ENCODE measurements at places on chromosomes 11 and 22. TPM values are rescaled to one million over a fixed set of nuclear protein-coding genes. Genes with fewer than 3 reads are reported as not detected.

- H3K27ac ChIP-seq = no peak overlapping the region
- no peaks in the 10 kb centered on the region for H3K27me3 ChIP-seq
- DNase-seq = no peak
Observed at GRCh38 chr22:38135133-38135706, 24.7 kb upstream of the BAIAP2L2 start.

TTC28 gene
- 39.6 TPM for total RNA-seq

- H3K4me1 ChIP-seq = peaks cover 4% of the 10 kb centered on the region
- no peak overlapping the region for H3K27ac ChIP-seq
- no peak overlapping the region for H3K4me3 ChIP-seq
- no peak for DNase-seq
Observed at GRCh38 chr11:46554213-46555147, 39.3 kb downstream of the AMBRA1 start.

CABP7 gene
- total RNA-seq = 8.2 TPM

RPUSD4 gene
- 22.5 TPM for total RNA-seq

MRGPRX1 gene
- not detected for total RNA-seq

TPBGL gene
- 0.20 TPM for total RNA-seq

DNA sequence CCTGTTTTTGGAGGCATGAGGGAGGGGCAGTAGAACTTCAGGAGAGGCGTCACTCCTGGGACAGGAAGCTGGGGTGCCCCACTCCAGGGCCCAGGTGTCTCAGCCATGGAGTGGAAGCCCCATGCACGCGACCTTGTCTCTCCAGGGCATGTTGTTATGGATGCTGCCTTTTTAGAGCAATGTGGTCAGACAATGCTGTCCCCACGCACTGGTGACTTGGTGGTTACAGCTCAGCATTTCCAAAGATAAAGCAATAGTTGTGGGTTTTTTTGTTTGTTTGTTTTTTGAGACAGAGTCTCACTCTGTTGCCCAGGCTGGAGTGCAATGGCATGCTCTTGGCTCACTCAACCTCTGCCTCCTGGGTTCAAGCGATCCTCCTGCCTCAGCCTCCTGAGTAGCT lies 22.3 kb downstream of the EIF4G2 start:
- no peaks in the 10 kb centered on the region for H3K27me3 ChIP-seq
- peaks cover 6% of the 10 kb centered on the region for H3K4me1 ChIP-seq
- H3K27ac ChIP-seq = no peak overlapping the region
- peaks cover 2% of the 10 kb centered on the region for H3K36me3 ChIP-seq
- no peak overlapping the region for H3K4me3 ChIP-seq

GRCh38 chr22:24181088-24181995 lies at the start of gene SUSD2:
TSS of gene SUSD2 (plus strand) at chr22:24181487. CDS start at chr22:24181520, 33 bp downstream.
- H3K27me3 ChIP-seq = no peaks in the 10 kb centered on the region
- H3K4me3 ChIP-seq = no peak within 1 kb of the TSS
- peaks cover 17% of the 10 kb centered on the region for H3K4me1 ChIP-seq
- peaks cover 73% of the 10 kb centered on the region for H3K36me3 ChIP-seq
- no peak within 1 kb of the TSS for H3K27ac ChIP-seq
- DNase-seq = no peak

- no peak overlapping the region for H3K4me3 ChIP-seq
- H3K27ac ChIP-seq = no peak overlapping the region
- H3K27me3 ChIP-seq = peaks cover 3% of the 10 kb centered on the region
- H3K4me1 ChIP-seq = peaks cover 46% of the 10 kb centered on the region
- no peaks in the 10 kb centered on the region for H3K36me3 ChIP-seq
- DNase-seq = no peak
Observed at GRCh38 chr11:2207773-2208621, 36.4 kb upstream of the TH start.

CREB3L1 gene
- 12.2 TPM for total RNA-seq

DNA sequence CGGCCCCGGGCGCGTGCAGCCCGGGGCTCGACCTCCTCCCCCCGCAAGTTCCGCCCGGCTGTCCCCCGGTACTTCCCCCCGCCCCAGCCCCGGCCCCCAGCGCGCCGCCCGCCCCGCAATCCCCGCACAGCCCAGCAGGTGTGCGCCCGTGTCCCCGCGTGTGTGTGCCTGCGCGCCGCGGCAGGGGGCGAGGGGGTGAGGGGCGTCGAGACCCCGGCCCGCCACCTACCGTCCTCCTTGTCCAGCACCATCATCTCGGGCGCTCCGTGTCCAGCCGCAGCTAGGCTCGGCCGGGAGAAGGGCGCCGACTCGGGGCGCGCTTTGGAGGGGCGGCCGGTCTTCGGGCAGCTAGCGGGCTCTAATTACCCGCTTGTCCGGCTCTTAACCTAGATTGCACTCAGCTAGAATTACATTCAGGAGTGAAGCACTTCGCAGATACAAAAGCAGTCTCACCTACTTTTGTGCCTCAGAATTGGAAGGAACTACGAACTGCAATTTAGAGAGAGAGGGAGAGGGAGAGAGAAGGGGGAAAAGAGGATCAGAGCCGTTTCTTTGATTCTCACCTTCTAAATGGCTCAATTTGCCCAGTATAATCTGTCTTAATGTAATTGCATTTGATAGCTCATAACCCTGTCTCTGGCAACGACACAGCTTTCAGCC lies 439 bp downstream of the LMO1 start:
- no peak overlapping the region for H3K27ac ChIP-seq
- peaks cover 39% of the 10 kb centered on the region for H3K4me1 ChIP-seq
- peaks cover 52% of the 10 kb centered on the region for H3K27me3 ChIP-seq
- no peaks in the 10 kb centered on the region for H3K36me3 ChIP-seq

- H3K27me3 ChIP-seq = no peaks in the 10 kb centered on the region
- no peaks in the 10 kb centered on the region for H3K36me3 ChIP-seq
Observed at GRCh38 chr22:17633217-17633997, 4.9 kb upstream of the ATP6V1E1 start.

DNA sequence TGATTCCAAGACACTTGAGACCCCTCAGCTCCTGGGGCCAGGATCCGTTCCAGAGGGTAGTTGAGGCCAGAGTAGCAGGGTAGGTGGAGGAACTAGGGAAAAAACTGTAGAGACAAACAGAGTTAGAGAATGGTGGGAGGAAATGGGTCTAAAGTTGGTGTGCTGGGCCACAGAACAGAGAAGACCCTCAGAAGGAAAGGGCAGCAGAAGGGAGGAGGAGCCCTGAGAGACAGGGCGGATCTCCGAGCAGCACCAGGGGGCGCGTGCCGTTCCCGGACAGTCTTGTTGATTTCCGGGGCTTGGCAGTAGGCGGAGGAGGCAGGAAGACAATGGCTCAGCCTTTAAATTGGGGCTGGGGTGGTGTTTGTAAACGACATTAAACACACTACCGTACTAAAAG lies 2.4 kb upstream of the CECR2 start:
- H3K27me3 ChIP-seq = no peaks in the 10 kb centered on the region
- DNase-seq = peak; percentile 69
- H3K4me3 ChIP-seq = no peak overlapping the region
- peaks cover 13% of the 10 kb centered on the region for H3K4me1 ChIP-seq

DNA sequence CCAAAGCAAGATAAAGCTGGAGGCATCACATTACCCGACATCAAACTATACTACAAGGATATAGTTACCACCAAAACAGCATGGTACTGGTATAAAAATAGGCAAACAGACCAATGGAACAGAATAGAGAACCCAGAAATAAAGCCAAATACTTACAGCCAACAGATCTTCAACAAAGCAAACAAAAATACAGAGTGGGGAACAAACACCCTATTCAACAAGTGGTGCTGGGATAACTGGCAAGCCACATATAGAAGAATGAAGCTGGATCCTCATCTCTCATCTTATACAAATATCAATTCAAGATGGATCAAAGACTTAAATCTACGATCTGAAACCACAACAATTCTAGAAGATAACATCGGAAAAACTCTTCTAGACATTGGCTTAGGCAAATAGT lies 50.0 kb upstream of the CLTCL1 start:
- H3K36me3 ChIP-seq = peaks cover 29% of the 10 kb centered on the region
- no peak overlapping the region for H3K4me3 ChIP-seq
- no peaks in the 10 kb centered on the region for H3K27me3 ChIP-seq
- no peak for DNase-seq

- DNase-seq = no peak
- H3K4me1 ChIP-seq = peaks cover 17% of the 10 kb centered on the region
- no peaks in the 10 kb centered on the region for H3K27me3 ChIP-seq
- H3K27ac ChIP-seq = no peak overlapping the region
- no peak overlapping the region for H3K4me3 ChIP-seq
Observed at GRCh38 chr11:68976095-68976494, 4.7 kb downstream of the MRGPRD start.

DNA sequence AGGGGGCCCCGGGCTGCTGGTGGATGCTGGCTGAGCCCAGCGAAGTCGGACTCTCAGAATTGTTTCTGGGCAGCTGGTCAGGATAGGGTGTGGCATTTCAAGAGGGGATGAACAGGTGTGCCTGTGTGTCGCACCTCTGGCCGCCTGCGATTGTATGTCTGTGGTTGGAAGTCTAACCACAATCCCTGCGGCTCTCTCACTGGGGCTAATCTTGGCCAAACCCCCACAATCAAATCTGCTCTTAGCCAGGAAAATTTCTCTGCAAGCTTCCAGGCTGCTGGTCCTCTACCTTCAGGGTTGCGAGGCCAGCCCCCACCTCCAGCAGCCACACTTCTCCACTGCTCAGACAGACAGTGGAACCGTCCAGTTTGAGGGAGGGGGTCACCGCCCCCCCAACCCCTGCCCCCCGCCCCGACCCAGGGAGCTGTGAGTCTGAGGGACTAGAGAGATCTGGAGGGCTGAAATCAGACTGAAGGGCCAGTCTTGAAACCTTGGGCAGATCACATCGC lies 953 bp downstream of the ATG16L2 start:
- peaks cover 36% of the 10 kb centered on the region for H3K4me1 ChIP-seq
- no peaks in the 10 kb centered on the region for H3K27me3 ChIP-seq
- H3K36me3 ChIP-seq = peaks cover 10% of the 10 kb centered on the region
- peak overlapping the region; percentile 94 for H3K4me3 ChIP-seq
- H3K27ac ChIP-seq = peak overlapping the region; percentile 87

GRCh38 chr11:12434325-12434654 lies 56.9 kb downstream of the PARVA start:
- H3K27me3 ChIP-seq = no peaks in the 10 kb centered on the region
- no peaks in the 10 kb centered on the region for H3K36me3 ChIP-seq
- peaks cover 18% of the 10 kb centered on the region for H3K4me1 ChIP-seq
- peak overlapping the region; percentile 33 for H3K27ac ChIP-seq
- no peak overlapping the region for H3K4me3 ChIP-seq

MPPED2 gene
- 30.7 TPM for total RNA-seq

MYO7A gene
- total RNA-seq = 3.0 TPM

GRCh38 chr11:44367452-44367851 lies 57.5 kb upstream of the ALX4 start:
- no peaks in the 10 kb centered on the region for H3K36me3 ChIP-seq
- H3K27me3 ChIP-seq = no peaks in the 10 kb centered on the region
- H3K27ac ChIP-seq = no peak overlapping the region
- DNase-seq = peak; percentile 58

GRCh38 chr11:72726266-72727220 lies 25.7 kb downstream of the ARAP1 start:
- H3K36me3 ChIP-seq = peaks cover 18% of the 10 kb centered on the region
- no peak for DNase-seq
- no peak overlapping the region for H3K27ac ChIP-seq
- peaks cover 40% of the 10 kb centered on the region for H3K4me1 ChIP-seq
- no peaks in the 10 kb centered on the region for H3K27me3 ChIP-seq
- H3K4me3 ChIP-seq = no peak overlapping the region

DNA sequence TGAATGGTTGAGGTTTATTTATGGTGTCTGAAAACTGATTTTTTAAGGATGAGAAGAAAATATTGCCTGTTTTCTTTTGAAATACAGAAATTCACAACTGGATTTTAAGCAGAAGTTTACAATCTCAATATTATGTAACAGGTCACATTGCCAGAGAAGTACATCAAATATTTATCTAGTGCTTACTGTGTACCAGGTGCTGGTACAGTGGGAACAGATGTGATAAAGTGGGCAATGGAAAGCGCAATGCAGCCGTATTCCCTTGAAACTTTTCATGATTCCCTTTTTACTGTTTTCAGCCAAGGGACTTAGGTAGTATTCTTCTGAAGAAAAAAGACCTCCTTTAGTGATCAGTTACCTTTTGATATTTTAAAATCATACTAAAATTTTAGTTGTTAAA lies 49.6 kb downstream of the TTC17 start:
- H3K27ac ChIP-seq = no peak overlapping the region
- no peaks in the 10 kb centered on the region for H3K27me3 ChIP-seq
- no peak for DNase-seq
- no peaks in the 10 kb centered on the region for H3K4me1 ChIP-seq
- H3K36me3 ChIP-seq = peaks cover 13% of the 10 kb centered on the region

KBTBD4 gene
- total RNA-seq = 22.3 TPM

GSTT2B gene
- 1.1 TPM for total RNA-seq

GRCh38 chr11:31652528-31652927 lies 143.0 kb downstream of the ELP4 start:
- no peak overlapping the region for H3K27ac ChIP-seq
- H3K36me3 ChIP-seq = no peaks in the 10 kb centered on the region
- no peak for DNase-seq
- H3K4me3 ChIP-seq = no peak overlapping the region

P2RY6 gene
- total RNA-seq = 0.66 TPM

- no peaks in the 10 kb centered on the region for H3K4me1 ChIP-seq
- no peaks in the 10 kb centered on the region for H3K36me3 ChIP-seq
- no peak overlapping the region for H3K4me3 ChIP-seq
- no peaks in the 10 kb centered on the region for H3K27me3 ChIP-seq
- peak; percentile 58 for DNase-seq
- H3K27ac ChIP-seq = no peak overlapping the region
Observed at GRCh38 chr11:91608677-91609076, 615.9 kb upstream of the FAT3 start.

DNA sequence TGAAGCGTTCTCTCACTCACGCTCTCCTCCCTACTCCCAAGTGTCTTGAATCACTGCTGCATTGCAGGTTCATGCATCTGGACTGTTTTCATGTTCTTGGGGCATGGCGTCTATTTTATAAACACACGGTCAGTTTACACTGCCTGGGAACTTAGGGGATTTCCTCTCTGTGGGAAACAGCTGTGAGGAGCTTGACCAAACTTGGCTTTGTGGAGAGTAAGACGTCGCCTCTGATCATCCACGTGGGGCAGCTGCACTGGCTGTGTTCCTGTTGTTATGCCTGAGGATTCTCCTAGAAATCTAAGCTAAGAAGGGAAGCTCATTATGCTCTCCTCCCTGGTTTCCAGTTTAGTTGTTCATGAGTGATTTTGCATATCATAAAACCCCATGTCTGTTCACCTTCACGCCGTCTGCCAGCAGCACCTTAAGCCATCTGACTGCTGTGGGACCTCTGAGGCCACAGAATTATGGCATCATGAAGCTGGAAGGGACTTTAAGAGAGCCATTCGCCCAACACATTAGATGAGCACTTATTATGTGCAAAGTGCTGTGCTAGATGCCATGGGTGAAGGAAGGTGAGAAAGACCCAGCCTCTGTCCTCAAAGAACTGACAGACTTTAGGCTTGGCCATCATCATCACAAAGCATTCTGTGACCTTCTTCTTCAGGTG lies 38.8 kb upstream of the POU2AF1 start:
- H3K4me1 ChIP-seq = peaks cover 14% of the 10 kb centered on the region
- no peaks in the 10 kb centered on the region for H3K36me3 ChIP-seq
- H3K4me3 ChIP-seq = no peak overlapping the region

GRCh38 chr11:59573216-59573615 lies 42.4 kb downstream of the OSBP start:
- H3K4me3 ChIP-seq = no peak overlapping the region
- peaks cover 29% of the 10 kb centered on the region for H3K36me3 ChIP-seq
- H3K4me1 ChIP-seq = no peaks in the 10 kb centered on the region
- no peak overlapping the region for H3K27ac ChIP-seq
- no peaks in the 10 kb centered on the region for H3K27me3 ChIP-seq
